ENCODE measurements at places on chromosomes 12 and 14. TPM values are rescaled to one million over a fixed set of nuclear protein-coding genes. Genes with fewer than 3 reads are reported as not detected.

DNA sequence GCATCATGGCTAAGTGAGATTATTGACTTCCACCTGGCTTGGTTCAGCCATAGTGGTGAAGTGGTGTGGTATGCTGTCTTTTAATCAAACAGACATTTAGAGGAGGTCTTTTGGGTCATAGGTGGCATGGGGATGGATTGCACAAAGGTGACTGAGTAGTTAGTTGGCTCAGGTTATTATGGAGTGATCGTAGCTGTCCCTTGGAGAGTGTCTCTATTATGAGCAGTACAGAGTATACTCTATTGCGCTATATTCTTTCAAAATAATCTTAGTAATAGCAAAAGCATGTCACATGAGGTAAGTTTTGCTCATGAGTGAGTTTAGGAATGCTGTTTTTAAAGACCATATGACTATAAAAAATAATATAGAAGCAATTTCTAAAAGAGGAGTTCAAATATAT lies 60.4 kb downstream of the RASSF8 start:
- no peak for DNase-seq

- DNase-seq: no peak
These were observed 2.1 kb upstream of the LGALS3 start for GRCh38 chr14:55126932-55127459.

- peak; percentile 88 for DNase-seq
These were observed 32.2 kb upstream of the BCL7A start for GRCh38 chr12:121989276-121990113.

DNA sequence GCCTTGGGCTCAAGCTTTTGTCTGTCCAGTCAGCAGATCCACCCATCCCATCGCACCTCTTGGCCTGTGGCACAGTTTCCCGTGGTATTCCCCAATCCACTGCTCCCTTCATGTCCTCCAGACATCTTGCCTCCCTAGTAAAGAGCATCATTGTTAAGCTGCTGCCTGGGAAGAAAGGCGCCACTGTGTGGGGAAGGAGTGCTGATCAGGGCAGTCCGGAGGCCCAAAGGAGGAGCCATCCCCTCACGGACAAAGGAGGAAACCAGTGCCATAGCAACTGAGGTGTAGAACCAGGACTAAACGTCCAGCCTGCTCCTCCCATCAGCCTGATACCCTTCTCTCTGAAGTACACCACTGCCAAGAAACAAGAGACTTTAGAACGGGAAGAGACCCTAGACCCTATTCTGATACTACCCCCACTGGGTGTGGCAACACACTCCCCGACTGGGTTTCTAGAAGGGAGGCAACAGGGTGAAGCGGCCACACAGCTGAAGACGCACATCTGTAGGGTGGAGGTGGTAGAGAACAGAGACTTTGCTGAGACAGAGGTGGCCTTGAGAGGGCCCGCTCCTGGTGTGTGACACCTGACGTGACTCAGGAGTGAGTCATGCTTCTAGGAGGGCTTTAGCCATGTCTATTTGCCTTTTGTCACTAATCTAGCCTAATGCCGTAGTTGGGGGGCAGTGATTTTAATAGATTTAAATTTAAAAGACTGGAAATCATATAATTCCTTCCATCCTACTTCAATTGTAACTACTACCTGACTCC lies 185.0 kb downstream of the DPF3 start:
- DNase-seq: no peak

- no peak for DNase-seq
These were observed 81.3 kb downstream of the WDR20 start for GRCh38 chr14:102221026-102221425.

DNA sequence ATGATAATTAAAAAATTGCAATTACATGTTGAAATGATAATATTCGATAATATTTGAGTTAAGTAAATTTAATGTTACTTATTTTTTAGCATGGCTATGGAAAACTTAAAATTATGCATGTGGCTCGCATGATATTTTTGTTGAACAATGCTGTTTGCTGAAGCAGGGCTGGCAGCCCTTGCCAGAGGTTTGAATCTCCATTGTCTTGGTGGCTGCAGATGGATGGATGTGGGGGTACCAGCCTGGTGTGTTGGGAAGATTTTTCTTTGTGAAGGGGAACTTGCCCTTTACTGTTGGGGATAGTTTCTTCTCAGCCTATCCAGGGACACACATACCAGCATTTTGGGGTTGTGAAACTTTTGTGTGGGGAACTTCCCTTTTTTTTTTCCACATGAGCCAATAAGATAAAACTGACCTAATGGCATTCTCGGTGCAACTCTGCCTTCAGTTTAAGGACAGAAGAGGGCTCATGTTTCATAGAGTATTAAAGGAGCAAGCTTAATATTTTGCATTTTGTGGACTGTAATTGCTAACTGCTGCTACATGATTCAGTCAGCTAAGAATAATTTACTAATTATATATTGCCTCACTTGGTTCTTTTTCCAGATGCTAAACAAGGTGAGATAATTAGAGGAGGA lies 8.8 kb downstream of the RASSF3 start:
- DNase-seq: no peak

- no peak for DNase-seq
These were observed 15.9 kb downstream of the AREL1 start for GRCh38 chr14:74697011-74697410.

GRCh38 chr12:122668268-122668667 lies 34.9 kb downstream of the HCAR2 start:
- DNase-seq: no peak

- no peak for DNase-seq
These were observed 27.8 kb downstream of the SMCO2 start for GRCh38 chr12:27474344-27474743.

DNA sequence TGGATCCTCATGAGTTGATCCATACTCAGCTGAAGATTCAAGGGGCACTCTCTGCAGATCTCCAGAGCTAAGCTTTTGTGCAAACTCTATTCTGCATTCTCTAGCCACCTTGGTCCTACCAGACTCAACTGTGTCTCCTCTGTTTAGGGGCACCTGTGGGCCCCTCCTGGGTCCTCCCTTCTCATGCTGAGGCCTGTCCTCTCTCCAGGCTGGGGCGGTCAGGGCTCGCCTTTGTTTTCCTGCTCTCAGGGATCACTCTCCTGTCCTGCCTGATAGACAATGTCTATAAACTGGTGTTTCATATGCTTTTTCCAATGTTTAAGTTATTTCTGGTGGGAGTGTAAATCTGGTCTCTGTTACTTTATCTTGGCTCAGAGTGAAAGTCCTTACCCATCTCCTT lies 11.6 kb upstream of the KIF26A start:
- no peak for DNase-seq

DNA sequence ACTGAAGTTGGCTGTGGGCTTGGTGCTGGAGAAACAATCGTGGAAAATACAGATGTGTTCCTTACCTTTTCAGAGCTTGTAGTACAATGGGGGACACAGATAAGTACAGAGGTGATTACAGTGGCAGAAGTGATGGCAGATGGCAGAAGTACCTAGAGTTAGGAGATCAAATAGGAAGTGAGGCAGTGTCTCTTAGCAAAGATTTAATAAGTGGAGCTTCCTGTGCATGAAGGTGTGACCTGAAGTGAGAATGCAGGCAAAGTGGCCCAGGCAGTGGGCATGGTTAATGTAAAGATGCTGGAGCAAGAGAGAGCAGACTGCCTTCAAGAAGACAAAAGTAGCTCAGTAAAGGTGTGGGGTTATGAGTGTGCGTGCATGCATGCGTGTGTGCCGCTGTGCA lies 16.0 kb downstream of the LRRK2 start:
- no peak for DNase-seq

DNA sequence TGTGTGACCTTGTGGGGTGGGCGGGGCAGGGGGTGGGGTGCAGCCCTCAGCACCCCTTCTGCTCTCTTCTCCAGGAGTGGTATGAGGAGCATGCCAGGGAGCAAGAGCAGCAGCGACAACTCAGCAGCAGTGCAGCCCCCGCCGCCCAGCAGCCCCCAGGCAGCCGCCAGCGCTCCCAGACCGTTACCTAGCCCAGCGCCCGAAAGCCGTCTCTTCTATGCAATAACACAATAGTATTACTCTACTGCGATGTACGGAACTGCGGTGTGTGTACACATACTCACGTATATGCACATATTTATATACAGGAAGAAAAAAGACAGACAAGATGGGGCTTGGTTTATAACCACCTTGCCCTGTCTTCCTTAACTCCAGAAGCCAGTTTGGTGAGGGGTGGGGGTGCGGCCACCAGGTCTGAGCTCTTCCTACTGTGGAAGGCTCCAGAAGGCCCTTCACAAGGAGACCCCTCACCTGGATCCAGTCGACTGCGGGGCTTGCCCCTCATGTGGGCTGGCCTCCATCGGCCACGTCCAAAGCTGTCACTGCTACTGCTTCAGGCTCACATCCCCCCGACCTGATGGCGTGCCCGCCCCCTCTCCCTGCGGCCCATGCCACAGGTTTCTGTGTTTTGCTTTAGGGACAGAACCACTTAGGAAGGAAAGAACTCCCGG lies 38.9 kb downstream of the SLC8B1 start:
- DNase-seq: no peak

GRCh38 chr14:96727980-96728717 lies 69.0 kb upstream of the VRK1 start:
- no peak for DNase-seq

The TTC9 gene
- 3.5 TPM for polyA plus RNA-seq

DNA sequence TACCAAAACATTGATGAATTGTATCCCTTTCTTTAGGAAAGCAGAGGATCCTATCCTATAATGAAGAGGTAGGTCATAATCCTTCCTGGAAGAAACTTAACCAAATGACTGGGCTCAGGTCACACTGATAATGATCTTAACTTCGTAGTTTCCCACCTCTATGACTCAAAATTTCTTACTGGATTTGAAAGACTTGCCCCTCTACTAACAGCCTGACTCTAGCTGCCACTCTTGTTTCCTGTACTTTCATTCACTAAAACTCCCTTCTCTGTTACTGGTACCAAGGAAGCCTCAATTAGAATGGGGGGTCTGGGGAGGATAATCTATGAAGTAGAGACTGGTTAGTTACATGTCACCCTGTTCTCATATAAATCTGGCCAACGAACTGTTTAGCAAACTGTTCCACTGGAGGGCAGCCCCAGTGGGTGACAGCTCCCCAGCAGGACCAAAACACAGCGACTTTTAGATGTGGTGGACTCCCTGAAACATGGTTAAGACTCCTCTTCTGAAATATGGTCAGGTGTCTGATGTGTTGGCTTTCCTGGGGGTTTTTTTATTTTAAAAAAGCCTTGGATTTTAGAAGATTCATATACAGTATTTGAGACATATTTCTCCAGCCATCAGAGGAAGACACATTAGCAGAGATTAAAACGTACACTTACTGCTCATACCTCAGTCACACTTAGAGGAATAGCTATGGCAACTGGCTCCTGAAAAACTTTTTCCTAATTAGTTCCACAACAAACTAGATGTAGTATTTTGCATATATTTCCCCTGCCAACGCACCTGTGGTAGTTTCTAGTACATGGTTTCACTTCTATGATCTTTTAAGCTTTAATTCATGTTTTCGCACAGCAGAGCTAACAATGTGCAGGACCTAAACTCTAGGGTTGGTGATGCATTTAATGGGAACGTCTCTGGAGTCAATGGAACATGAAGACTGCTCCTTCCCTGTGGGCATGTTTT lies 72.3 kb downstream of the ACADS start:
- no peak for DNase-seq

GRCh38 chr12:19719672-19720071 lies 280.4 kb downstream of the AEBP2 start:
- no peak for DNase-seq

The TAS2R43 gene
- 0.30 TPM for polyA plus RNA-seq

GRCh38 chr14:63193236-63193635 lies 11.0 kb upstream of the RHOJ start:
- DNase-seq: no peak

GRCh38 chr12:80598004-80598606 lies 109.3 kb upstream of the MYF6 start:
- peak; percentile 4 for DNase-seq

Measured in renal pelvis (tissue), 12 donors.